ENCODE measurements at places on chromosomes 5 and 9. TPM values are rescaled to one million over a fixed set of nuclear protein-coding genes. Genes with fewer than 3 reads are reported as not detected.
A peak's percentile ranks its signal among the peaks of the same experiment; 100 is the strongest.

DNA sequence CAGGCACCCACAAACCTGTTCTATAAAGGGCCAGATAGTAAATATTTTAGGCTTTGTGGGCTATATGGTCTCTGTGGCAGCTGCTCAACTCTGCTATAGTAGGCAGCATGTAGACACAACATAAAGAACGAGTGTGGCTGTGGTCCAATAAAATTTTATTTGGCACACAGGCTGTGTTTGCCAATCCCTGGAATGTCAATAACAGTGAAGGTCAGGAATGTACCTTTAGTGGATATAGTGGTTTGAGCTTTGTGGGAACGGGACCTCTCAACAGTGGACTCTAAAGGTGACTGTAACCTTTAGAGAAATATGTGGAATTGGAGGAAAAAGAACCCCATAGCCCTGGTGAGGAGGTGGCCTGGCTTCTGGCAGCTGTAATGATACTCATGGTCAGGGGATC lies 145.2 kb downstream of the MAST4 start:
- DNase-seq, result no peak
- H3K4me1 ChIP-seq, result no peaks in the 10 kb centered on the region
- H3K36me3 ChIP-seq, result no peaks in the 10 kb centered on the region
- no peak overlapping the region for H3K27ac ChIP-seq

DNA sequence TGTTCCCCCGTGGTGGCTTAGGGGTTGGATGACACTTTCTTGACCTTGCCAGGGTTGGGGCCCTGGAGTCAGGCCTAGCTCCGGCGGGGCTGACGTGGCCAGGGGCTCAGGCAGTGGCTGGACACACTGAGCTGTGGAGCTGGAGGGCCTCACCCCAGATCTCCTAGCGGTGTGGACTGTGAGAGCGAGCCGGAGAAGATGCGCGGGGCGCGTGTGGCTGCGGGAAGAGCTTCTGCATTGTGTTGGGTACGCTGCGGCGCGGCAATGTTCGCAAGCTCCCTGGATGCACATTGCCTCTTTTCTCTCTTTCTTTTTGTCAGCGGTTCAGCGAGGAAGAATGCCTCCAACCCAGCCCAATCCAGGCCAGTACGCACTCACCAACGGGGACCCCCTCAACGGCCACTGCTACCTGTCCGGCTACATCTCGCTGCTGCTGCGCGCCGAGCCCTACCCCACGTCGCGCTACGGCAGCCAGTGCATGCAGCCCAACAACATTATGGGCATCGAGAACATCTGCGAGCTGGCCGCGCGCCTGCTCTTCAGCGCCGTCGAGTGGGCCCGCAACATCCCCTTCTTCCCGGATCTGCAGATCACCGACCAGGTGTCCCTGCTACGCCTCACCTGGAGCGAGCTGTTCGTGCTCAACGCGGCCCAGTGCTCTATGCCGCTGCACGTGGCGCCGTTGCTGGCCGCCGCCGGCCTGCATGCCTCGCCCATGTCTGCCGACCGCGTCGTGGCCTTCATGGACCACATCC lies 4.8 kb downstream of the NR2F1 start:
- peaks cover 5% of the 10 kb centered on the region for H3K36me3 ChIP-seq
- peaks cover 23% of the 10 kb centered on the region for H3K4me1 ChIP-seq
- H3K4me3 ChIP-seq, result peak overlapping the region; percentile 22
- peaks cover 71% of the 10 kb centered on the region for H3K27me3 ChIP-seq

DNA sequence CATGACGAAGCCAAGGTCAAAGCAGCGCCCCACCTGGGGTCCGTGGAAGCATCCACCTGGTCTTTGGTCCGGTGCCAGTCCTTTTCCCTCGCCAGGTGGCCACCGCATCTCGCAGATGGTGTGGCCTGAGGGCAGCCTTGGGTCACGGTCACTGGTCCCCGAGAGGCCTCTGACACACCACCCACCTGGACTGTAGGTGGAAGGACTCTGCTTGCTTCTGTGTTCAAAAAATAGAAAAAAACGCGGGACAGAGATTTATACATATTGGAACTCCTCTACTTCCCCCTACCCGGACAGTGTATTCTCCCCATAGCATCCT lies 466 bp upstream of the TTC39B start:
- DNase-seq, result no peak
- peak overlapping the region; percentile 96 for H3K4me3 ChIP-seq
- H3K4me1 ChIP-seq, result peaks cover 63% of the 10 kb centered on the region
- no peaks in the 10 kb centered on the region for H3K36me3 ChIP-seq
- H3K27me3 ChIP-seq, result no peaks in the 10 kb centered on the region

DNA sequence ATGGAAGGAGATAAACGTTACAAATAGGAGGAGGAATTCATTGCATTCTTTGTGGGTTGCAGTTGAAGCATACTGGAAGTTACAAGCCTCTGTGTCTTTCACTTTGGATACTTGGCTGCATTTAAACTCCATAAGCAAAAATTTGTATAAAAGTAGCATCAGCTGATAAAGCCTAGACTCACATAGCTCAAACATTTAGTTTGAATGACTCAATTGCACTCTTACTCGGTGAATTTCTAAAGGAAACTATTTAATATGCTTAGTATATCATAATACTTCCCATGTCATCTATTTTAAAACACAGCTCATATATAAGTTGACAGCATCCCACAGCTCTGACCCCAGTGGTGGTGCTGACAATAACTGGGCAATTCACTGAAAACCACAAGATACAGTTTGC lies 596.6 kb upstream of the ZNF608 start:
- no peaks in the 10 kb centered on the region for H3K4me1 ChIP-seq
- no peaks in the 10 kb centered on the region for H3K27me3 ChIP-seq
- no peak overlapping the region for H3K27ac ChIP-seq

DNA sequence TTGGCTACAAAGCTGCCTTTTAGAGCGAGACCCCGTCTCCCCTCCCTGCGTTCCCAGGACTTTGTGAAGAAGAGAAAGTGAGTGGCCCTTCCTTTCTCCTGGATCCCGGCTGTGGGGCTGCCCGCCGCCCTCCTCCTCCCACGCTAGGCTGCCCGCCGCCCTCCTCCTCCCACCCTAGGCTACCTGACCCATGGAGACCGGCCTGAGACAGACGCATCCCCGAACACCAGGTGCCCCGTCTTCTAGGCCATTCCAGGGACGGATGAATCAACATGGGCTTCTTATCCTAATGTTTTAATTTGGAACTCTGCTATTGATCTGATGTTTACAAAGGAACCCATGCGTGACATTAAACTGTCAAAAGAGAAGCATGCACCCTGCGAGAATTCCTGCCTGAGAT lies 117.3 kb upstream of the LPCAT1 start:
- H3K4me1 ChIP-seq, result peaks cover 14% of the 10 kb centered on the region
- no peak overlapping the region for H3K4me3 ChIP-seq
- peaks cover 6% of the 10 kb centered on the region for H3K27me3 ChIP-seq
- peak overlapping the region; percentile 43 for H3K27ac ChIP-seq

- H3K27me3 ChIP-seq, result peaks cover 17% of the 10 kb centered on the region
- no peaks in the 10 kb centered on the region for H3K36me3 ChIP-seq
These were observed 83.8 kb downstream of the CAVIN4 start for GRCh38 chr9:100661668-100662067.

DNA sequence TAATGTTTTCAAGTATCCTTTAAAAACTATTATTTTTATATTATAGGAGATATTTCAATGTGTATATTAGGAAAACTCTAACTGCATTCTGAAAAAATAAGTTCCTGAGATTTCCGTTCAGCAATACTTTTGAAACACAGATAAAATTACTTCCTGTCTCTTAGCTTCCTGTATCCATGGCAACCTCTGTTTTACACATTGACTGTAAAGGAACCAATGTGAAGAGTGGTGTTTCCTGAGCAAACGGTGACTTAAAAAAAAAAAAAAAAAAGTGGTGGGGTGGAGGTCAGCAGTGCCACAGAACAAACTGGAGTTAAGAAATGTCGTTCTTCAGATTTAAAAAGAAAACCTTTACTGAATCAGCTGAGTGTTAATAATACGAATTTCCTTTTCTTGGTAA lies at the start of gene LRRC70:
Gene LRRC70 (plus strand): TSS at position 280 of the 400 bp plus-strand sequence. CDS start 620 bp downstream, outside the sequence.
- peaks cover 39% of the 10 kb centered on the region for H3K4me1 ChIP-seq
- H3K27ac ChIP-seq, result peak within 1 kb of the TSS; percentile 83
- no peak for DNase-seq
- H3K4me3 ChIP-seq, result peak within 1 kb of the TSS; percentile 85

DNA sequence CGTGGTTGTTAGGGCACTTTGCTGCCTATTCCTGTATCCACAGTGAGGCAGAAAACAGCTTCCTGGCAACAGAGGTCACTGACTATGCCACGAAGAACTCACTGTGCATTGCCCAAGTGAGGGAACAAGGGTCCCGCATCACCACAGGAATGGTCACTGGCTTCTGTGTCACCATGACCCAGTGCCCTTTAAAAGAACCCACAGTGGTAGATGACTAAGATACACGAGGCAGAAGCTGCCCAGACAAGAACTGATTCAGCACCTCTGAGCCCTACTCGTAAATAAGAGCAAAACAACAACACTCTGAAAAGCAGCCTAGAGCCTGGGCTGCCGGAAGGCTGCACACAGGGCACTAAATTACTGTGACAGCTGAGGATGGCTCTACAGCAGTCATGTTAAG lies 236.6 kb upstream of the RASEF start:
- no peaks in the 10 kb centered on the region for H3K4me1 ChIP-seq
- no peaks in the 10 kb centered on the region for H3K27me3 ChIP-seq
- H3K27ac ChIP-seq, result no peak overlapping the region

- DNase-seq, result no peak
- no peak overlapping the region for H3K4me3 ChIP-seq
- peaks cover 18% of the 10 kb centered on the region for H3K4me1 ChIP-seq
- H3K27me3 ChIP-seq, result no peaks in the 10 kb centered on the region
These were observed 11.6 kb downstream of the UBLCP1 start for GRCh38 chr5:159274676-159275075.

- no peak for DNase-seq
- peak overlapping the region; percentile 100 for H3K27ac ChIP-seq
- no peaks in the 10 kb centered on the region for H3K27me3 ChIP-seq
- H3K4me3 ChIP-seq, result peak overlapping the region; percentile 97
These were observed 997 bp upstream of the CHD1 start for GRCh38 chr5:98929710-98930298.

- no peaks in the 10 kb centered on the region for H3K36me3 ChIP-seq
- peaks cover 24% of the 10 kb centered on the region for H3K4me1 ChIP-seq
- DNase-seq, result peak; percentile 68
- no peak overlapping the region for H3K27ac ChIP-seq
These were observed 30.0 kb upstream of the TTLL11 start for GRCh38 chr9:122122903-122123632.

DNA sequence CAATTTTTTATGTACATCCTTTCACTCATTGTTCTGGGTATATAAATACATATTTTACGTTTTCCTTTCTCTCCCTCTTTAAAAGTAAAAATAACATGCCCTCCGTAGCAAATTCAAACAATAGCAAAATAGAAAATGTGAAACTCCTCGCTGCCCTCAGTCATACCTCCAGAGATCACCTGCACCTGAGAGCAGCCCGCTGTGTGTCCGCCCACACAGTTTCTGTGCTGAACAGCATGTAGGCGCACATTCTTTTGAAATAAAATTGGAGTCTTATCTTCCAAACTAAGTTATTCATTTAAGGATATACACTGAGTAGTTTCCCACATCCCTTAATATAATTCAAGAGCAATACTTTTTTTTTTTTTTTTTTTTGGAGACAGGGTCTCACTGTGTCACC lies 255.7 kb downstream of the AOPEP start:
- peaks cover 6% of the 10 kb centered on the region for H3K4me1 ChIP-seq
- H3K27ac ChIP-seq, result no peak overlapping the region
- H3K36me3 ChIP-seq, result peaks cover 15% of the 10 kb centered on the region
- no peaks in the 10 kb centered on the region for H3K27me3 ChIP-seq
- H3K4me3 ChIP-seq, result no peak overlapping the region
- no peak for DNase-seq

DNA sequence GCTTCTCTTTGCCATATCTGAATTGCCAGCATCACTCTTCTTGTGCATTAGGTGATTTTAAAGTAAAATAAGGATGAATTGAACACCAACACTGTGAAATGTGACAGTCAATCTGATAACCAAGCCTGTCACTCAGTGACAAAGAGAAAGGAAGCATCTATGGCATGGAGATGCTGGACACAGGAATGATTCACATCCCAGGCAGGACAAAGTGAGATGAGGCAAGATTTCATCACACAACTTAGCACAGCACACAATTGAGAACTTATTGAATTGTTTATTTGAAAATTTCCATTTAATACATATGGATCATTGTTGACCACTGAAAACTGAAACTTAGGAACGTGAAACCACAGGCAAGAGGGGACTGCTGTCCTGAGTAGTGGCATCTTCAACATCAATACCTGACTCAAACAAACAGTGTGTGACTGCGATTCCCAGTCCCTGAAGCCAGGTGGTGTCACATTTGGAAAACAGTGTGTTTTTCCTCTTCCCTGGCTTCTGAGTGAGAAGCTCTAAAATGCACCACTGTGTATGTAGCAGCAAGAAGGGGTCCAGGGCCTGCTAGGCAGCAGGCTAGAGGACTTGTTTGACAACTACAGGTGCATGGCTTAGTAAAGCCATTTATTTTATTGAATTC lies 10.7 kb downstream of the GAPT start:
- H3K27me3 ChIP-seq, result peaks cover 7% of the 10 kb centered on the region
- no peak for DNase-seq
- H3K4me3 ChIP-seq, result no peak overlapping the region
- H3K36me3 ChIP-seq, result no peaks in the 10 kb centered on the region

- no peak for DNase-seq
- H3K4me3 ChIP-seq, result peak overlapping the region; percentile 84
- no peaks in the 10 kb centered on the region for H3K27me3 ChIP-seq
- peaks cover 32% of the 10 kb centered on the region for H3K4me1 ChIP-seq
- peak overlapping the region; percentile 20 for H3K27ac ChIP-seq
These were observed 158.1 kb upstream of the IER5L start for GRCh38 chr9:129336130-129336528.

GRCh38 chr5:114415760-114416159 lies 53.9 kb downstream of the KCNN2 start:
- no peaks in the 10 kb centered on the region for H3K36me3 ChIP-seq
- no peak for DNase-seq
- H3K4me3 ChIP-seq, result no peak overlapping the region
- no peak overlapping the region for H3K27ac ChIP-seq

DNA sequence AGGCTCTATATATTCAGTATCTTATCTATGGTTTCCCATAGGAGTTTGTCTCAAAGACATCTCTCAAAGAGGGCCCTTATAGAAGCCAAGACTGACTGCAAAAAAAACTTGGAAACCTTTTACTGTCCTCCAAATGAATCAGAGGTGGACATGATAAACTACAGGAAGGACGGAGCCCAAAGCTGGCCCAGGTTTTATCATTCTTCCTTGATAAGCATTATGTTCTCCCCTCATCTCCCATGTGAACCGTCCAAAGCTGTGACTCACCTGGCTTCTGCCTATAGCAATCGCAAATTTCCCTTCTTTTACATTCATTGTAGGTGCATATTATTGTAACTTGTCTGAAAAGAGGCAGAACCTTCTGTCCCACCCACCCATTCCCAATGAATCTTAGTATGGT lies 35.0 kb upstream of the NIM1K start:
- H3K27ac ChIP-seq, result no peak overlapping the region
- peaks cover 33% of the 10 kb centered on the region for H3K4me1 ChIP-seq
- no peak overlapping the region for H3K4me3 ChIP-seq

WNT8A gene
- total RNA-seq, result not detected

PDGFRB gene
- total RNA-seq, result 0.49 TPM

GLRA1 gene
- not detected for total RNA-seq

FAM78A gene
- 80.9 TPM for total RNA-seq

SLF1 gene
- 7.9 TPM for total RNA-seq

MEIKIN gene
- total RNA-seq, result 2.8 TPM
